Activated CD4-positive, CD25-positive, alpha-beta regulatory T cell treated with anti-CD3 and anti-CD28 coated beads, Interleukin-2, amount 50 U/mL, for 72 hours (primary cell): ENCODE measurements at places on chromosomes 1 and 21.

- no peak for DNase-seq
Observed at GRCh38 chr1:203996126-203996525, 76.8 kb upstream of the SOX13 start.

GRCh38 chr1:168521401-168522000 lies 22.3 kb downstream of the XCL2 start:
- no peak for DNase-seq

GRCh38 chr21:33015096-33015495 lies 10.6 kb upstream of the OLIG2 start:
- no peak for DNase-seq

DNA sequence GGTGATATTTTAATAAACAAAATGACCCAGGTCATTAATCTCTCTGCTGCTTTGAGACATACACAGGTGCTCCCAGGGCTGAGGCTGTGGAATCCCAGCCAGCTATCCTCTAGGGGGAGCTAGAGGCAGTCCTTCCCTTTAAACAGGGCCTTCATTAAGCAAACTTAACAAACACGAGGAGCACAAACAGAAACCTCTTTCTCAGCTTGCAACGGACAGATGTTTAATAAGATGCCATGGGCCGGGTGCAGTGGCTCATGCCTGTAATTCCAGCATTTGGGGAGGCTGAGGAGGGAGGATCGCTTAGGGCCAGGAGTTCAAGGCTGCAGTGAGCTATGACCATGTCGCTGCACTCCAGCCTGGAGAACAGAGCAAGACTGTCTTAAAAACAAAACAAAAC lies 106.7 kb downstream of the HIVEP3 start:
- DNase-seq, result no peak

- DNase-seq, result no peak
Observed at GRCh38 chr1:166859597-166859996, 16.5 kb downstream of the TADA1 start.

- no peak for DNase-seq
Observed at GRCh38 chr1:31201931-31202360, 37.7 kb downstream of the NKAIN1 start.

DNA sequence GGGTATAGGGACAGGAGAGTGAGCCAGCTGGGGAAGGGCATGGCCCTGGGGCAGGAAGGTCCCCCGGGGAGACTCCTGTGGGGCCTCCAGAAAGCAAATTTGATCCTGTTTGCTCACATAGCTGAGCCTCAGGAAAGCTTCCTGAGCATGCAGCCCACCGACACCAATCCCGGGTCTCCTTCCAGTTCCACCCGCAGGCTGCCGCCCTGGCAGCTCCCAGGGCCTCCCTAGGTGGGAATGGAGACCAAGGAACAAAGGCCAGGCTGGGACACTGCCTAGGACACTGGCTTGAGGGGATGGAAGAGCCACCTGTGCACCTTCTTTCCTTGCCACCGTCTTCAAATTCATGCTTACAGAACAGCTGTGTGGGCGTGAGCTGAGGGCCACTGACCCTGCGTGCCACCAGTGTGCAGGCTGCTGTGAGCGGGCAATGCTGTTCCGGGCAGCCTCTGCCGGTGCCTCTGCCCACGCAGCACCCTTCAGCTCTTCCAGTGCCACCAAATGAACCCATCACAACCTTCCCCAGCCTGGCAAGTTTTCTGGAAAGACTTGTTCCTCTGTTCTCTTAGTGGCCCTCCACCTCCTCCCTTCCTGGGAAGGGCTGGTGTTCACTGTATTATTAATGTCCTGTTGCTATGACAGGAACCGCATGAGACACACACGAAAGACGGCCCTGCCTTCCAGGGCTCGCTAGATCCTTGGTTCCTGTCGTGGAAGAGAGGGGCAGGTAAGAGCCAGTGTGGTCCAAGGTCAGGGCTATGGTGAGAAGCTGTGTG lies 53.6 kb downstream of the ACBD3 start:
- no peak for DNase-seq

DNA sequence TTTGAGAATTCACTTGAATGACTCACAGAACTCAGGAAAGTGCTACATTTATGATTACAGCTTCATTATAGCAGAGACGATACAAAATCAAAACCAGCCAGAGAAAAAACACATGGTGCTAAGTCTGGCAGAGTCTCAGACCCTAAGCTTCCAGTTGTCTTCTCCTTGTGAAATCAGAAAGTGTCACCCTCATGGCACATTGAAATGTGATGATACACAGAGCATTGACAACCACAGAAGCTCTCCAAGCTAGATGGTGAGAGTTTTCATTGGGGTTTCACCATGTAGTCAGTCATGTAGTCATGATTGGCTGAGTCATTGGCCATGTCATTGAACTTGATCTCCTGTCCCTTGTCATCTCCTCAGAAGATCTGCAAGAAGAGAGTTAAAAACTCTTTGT lies 526.6 kb downstream of the MRPL39 start:
- DNase-seq, result no peak

DNA sequence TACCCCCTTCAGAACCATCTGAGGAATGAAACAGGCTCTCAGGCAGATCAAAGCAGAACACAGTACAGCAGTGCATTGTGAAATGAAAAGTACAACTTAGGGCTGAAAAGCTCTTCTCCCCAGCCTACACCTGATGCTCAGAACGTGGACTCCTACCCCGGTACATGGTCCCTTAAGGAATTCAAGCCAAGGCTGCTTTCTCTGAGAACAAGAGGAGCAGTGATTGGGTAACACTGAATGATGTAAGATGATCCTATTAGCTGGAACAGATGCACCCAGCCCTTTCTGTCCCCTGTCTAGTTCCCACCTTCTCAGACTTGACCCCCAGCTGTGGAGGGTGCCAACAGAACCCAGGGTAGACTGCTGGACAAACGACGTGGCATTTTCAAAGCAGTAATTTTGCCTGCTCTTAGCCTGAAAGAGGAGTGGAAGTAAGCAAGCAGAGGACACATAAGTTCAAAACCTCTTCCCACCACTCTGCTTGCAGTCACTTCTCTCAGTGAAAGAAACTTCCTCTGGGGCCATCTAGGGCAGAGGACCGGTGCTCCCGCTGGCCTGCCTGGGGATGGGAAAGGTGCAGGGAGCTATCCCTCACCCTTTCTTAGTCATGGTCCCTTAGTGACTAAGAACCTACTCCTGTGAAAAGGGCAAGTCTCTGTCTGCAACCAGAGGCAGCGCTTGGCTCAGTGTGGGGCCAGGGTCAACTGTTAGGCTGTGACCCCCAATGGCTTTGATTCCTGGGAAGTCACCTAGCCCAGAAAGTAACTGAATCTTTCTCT lies 72.7 kb downstream of the TRABD2B start:
- DNase-seq, result no peak

- DNase-seq, result no peak
Observed at GRCh38 chr21:31870472-31871193, 2.2 kb upstream of the HUNK start.

GRCh38 chr1:209534496-209535250 lies 48.8 kb upstream of the CAMK1G start:
- DNase-seq, result no peak

- no peak for DNase-seq
Observed at GRCh38 chr1:35173909-35174540, 18.9 kb downstream of the SFPQ start.

- no peak for DNase-seq
Observed at GRCh38 chr1:89454845-89455521, 69.6 kb upstream of the LRRC8B start.

DNA sequence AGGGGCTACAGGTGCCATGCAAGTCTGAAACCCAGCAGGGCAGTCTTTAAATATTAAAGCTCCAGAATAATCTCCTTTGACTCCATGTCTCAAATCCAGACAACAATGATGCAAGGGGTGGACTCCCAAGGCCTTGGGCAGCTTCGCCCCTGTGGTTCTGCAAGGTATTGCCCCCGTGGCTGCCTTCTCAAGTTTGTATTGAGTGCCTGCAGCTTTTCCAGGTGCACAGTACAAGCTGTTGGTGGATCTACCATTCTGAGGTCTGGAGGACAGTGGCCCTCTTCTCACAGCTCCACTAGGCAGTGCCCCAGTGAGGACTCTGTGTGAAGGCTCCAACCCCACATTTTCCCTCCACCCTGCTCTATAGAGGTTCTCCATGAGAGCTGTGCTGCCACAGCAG lies 3.7 kb upstream of the MROH9 start:
- no peak for DNase-seq

DNA sequence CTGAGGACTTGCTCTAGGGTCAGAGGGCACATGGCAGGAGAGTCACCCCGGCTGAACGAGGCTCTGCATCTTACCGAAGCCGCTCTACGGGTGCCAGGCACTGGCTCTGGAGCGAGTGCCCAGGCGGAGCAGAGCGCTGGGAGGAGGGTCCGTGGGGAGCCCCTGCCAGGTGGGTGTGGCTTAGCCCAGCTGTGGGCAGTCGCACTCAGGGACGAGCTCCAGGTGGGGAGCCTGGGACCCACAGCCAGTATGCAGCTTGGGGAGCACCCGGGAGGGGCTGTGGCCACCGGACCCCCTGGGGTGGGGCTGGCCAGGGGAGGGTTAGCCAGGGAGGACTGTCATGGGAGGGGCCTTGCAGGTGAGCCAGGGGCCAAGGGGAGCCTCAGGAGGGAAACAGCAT lies 3.8 kb downstream of the AGRN start:
- no peak for DNase-seq

DNA sequence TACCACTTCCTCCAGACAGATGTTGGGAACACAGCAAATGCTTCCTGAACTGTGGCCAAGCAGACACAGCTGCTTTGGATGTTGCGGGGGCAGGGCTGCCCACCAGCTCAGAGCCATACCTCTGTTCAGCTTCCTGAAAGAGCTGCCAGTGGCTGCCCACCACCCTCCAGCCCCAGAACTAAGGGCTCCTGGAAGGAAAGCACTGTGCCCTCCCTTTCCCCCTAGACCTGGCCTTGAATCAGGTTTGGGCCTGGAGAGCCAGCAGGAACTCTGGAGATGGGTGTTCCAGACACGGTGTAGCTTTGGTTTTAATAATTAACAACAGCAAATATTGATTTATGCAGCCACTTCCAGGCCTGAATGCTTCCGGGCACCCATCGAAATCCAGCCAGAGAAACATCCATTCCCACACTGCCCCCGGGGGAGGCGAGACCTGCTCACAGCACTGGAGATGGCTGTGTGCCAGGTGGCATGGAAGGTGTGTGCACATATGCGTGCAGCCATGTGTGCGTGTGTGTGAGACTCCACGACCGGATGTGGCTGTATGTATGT lies 45.7 kb downstream of the RAP1GAP start:
- DNase-seq, result no peak

- DNase-seq, result no peak
Observed at GRCh38 chr1:171434717-171435346, 50.5 kb upstream of the PRRC2C start.

GRCh38 chr21:36676039-36676950 lies 22.6 kb upstream of the SIM2 start:
- no peak for DNase-seq

GRCh38 chr1:89842567-89843272 lies 21.9 kb downstream of the LRRC8D start:
- DNase-seq, result no peak

GRCh38 chr1:107142666-107143065 lies 1.8 kb downstream of the NTNG1 start:
- no peak for DNase-seq

DNA sequence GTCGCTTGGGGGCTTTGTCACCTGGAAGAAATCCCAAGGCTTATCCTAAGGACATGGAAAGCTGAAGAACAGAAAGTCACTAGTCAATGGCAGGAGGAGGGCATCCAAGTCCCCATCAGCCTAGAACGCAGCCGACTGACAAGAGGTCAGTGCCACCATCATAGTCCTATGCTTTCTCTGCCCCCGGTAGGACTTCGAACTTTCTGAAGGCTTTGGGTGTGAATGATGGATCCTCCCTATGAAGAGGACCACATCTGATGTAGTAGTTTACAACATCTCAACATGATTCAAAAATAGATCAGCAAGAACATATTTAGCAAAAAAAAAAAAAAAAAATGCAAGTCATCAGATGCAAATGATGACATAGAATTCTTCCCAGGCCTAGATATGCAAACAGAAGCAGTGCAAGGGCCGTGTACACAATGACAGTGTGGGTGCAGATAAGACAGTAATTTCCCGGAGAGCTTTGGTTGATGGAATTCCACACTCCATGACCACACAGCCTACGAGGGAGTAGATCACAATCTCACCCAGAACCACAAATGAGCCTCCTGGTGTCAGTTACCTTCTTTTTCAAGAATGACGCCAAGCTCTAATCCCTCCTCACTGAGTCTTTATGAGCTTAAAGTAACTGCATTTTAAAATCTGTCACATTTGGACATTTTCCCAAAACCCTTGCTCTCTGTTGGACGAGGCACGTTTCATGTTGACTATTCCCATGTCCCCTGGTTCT lies 88.2 kb downstream of the PSMG1 start:
- DNase-seq, result no peak

DNA sequence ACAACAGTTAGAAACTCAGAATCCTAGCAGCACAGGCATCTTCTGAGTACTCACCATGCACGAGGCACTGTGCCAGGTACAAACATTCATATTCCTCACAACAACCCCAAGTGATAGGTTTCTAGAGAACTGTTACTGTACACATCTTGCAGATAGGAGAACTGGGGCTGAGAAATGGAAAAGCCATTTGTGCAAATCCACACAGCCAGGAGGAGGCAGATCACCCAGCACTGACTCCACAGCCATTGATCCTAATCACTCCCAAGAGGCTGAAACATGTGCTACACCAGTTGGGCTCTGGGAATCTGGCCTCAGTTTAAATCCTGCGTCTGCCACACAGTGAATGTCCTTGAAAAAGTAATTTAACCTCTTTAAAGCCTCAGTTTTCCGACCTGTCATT lies 151.0 kb downstream of the ST6GALNAC5 start:
- no peak for DNase-seq

DNA sequence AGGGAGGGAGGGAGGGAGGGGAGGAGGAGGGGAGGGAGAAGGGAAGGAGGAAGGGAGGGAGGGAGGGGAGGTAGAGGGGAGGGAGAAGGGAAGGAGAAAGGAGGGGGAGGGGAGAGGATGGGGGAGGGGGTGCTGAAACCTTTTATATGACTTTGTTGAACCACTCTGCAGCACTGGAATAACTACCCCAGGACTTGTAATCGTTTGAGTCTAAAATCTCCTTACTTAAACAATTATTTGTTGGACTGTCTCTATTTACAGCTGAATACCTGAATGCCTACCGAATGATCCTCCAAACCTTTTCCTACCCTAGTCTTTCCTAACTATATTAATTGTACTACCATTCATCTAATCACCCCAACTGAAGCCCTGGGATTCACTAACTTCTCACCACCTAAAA lies 181.8 kb downstream of the TPR start:
- no peak for DNase-seq

- DNase-seq, result no peak
Observed at GRCh38 chr1:33792651-33793050, 71.2 kb upstream of the HMGB4 start.

DNA sequence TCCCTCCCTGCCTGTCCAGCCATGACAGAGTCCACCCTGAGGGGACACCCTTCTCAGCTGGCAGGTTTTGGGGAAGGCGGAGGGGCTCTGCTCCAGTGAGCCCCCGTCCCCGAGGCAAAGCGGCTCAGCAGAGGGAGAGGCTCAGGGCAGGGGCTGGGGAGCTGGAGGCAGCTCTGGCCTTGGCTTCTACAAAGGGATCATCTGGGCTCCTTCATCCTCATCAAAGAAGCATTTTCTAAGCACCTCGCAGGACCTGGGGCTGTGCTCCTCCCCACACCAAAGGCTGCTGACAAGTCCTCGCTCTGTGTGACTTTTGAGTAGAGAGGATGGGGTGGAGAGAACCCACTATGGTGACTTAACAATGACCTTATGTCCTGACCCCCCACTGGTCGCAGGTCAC lies 21.0 kb upstream of the CLSTN1 start:
- no peak for DNase-seq
